Calu3 (cell line): ENCODE measurements at places on chromosomes 2 and 18.

- no peak for DNase-seq
Observed at GRCh38 chr2:188466761-188467160, 175.1 kb downstream of the GULP1 start.

- DNase-seq = no peak
Observed at GRCh38 chr2:128245813-128246212, 72.9 kb downstream of the HS6ST1 start.

DNA sequence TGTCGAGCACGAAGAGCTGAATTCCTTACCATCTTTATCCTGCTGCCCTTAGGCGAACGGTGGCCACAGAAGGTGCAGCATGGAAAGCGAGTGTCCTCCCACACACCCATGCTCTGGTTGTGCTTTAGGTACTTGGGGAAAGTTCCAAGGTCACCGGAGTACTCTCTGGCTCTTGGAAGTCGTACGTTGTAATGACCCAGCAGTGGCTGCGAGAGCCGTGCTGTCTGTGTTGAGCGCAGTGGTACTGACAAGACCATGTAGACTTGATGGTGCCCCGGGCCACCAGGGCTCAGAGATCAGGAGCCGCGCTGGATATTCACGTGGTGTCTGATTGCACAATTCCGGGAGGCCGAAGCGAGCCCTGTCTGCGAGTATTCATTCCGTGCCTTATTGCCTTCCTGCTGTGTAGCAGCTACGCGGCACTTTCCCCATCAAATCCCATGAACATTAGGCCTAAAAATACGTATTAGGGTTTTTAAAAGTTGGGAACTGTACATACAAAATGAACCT, 222.0 kb downstream of the ZNF516 start:
- DNase-seq = no peak

DNA sequence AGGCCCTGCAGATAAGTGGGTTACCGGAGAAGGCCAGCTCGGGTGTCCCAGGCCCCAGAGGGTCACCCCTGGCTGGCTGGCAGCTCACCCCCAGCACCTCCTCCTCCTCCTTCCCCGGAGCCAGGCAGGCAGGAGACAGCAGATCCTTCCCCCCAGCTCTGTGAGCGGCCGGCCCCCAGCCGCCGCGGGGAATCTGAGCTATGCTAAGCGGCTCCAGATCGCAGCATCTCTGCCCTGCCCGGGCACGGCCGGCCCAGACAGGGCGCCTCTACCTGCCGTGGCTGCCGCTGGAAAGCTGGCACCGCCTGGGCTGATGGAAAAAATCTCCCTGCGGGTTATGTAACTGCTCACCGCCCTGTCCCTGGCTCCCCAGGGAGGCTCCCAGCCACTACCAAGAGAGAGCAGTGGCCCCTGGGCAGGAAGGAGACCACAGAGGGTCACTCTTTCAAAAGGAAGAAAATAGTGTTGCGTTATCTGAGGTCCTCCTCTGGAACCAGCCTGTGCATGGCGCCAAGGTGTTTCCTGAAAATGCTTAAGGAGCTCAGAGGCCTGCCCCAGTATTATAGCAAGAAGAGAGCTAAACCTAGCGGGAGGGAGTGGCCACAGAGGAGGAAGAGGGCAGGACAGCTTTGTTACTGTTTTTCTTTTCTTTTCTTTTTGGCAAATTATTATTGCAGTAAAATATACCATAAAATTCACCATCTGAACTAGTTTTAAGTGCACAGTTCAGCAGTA, 179.0 kb downstream of the SMAD7 start:
- no peak for DNase-seq

DNA sequence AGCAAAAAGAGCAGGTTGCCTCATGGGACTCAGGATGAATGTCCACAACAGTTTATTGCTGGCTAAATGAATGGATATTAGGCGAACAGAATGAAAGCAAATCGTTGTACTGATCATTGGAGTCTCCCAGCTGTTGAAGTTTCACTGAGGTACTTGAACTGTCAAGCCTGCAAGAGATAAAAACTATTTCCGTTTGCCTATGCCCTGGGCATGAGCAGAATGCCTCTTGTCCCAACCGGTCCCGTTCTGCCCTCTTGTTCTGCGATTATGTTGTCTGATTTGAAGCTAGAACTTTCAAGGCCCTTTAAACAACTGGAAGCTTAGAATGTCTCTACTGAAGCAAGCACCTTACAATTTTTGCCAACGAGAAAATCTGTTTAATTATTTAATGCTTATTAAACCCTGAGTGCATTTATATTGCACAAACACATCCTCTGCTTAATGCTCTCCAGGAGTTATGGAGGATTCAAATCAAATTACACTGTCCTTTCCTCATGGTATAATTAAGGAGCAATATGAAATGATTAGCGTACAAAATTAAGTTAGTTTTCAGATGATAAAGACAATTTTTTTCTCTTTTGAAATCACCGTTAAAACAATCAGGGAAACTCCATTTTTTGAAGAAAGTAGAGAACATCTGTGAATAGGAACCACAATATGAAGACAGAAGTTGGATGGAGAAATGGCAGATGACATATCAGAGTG, 17.7 kb downstream of the QPCT start:
- no peak for DNase-seq

GRCh38 chr2:128320192-128320905, 1.7 kb upstream of the HS6ST1 start:
- DNase-seq = no peak

DNA sequence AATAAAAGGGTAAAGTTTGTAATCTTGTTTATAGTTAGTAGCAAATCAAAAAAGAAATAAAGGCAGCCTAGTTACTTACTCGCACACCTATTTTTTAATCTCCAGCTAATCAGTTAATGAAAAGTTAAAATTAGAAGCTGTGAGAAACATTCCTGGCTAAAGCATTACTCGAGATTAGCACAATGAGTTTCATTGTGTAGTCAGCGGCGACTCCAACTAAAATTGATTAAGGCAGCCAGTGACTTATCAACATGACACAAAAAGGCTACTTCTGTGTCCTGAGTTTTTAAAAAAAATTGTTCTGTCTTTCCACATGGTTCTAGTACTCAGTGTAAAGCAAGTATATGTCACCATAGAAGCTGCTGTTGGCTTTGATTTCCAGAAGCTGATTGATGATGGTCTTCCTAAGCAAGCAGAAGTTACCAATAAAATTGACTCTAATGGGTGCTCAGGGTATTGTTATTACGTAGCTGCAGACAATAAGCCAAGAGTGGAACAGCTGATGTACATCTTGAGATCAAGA, 159.2 kb downstream of the CPS1 start:
- no peak for DNase-seq

GRCh38 chr2:119197126-119197405, 26.6 kb upstream of the STEAP3 start:
- DNase-seq = no peak

DNA sequence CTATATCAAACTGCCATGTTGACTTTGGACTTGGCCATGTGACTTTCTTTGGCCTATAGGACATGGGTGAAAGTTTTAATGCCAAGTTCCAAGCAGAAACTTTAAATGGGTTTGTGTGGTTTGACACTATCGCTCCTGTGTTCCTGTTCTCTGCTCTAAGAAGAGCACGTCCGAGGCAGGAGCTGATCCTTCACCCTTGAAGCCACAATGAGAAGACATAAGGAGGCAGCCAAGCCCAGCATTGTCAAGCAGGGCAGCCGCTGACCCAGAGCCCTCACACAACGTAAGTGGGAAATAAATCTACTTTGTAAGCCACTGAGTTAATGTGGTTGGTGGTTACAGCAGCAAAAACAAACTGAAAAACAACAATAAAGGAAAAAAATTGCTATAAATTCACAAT, 422.4 kb downstream of the PID1 start:
- no peak for DNase-seq

DNA sequence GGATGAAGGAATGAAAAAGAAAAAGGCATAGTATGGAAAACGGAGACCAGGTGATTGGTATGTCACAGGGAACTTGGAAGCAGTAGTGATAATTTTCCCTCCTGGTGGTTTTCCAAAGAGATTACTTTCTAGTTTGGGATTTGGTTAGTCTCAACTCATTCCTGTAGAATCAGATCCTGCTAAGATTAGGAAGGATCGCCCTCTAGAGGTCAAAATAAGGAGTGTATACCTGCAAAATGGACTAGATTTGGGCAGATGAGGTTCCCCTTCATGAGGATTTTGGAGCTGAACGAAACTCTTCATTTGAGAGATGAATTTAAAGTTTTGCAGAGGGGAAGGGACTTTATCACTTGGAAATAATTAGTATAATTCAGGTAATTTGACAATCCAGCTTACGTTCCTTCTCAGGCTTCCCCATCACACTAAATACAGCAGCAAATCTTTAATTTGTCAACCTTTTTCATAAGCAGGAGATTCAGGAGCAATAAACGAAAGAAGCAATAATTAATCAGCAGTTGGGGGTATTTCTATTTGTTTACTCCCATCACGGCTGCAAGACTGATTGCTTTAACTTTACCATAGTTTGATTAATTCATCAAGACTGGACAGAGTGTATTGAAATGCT, 65.2 kb downstream of the CCDC195 start:
- peak; percentile 37 for DNase-seq

GRCh38 chr2:32942793-32943485, 3.8 kb upstream of the LTBP1 start:
- no peak for DNase-seq

- no peak for DNase-seq
Observed at GRCh38 chr2:113137827-113138226, 10.4 kb downstream of the IL1RN start.

DNA sequence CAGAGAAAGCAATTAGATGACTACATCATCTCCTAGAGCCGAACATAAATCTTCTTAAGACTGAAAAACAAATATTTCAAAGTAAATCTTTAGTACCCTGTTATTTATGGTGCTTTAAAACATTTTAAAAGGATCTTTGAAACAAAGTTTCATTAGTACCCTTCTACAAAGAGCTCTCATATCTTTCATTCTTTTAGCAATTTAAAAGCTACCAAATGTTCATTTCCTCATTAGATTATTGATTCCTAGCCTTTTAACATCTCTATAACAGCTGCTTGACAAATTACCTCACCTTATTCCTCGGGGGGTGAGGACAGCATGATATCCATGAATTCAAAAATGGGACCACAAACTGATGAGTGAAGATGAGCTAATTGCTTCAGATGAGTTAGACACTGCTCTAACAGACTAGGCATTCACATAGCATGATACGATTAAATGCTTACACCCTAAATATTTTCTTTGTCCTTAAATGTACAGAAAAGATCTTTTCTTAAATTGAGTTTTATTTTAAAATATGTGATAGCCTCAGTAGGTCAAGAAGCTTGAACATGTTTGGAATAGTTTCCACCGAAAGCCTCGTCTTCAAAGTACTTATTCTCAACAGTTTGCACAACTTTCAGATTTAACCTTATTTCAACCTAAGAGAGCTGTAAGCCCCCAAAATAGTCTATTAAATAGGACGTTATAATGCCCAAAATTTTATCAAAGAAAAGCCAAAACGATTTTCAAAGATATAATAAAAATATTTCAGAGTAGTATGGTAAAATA, 2.1 kb downstream of the ATAD2B start:
- no peak for DNase-seq

DNA sequence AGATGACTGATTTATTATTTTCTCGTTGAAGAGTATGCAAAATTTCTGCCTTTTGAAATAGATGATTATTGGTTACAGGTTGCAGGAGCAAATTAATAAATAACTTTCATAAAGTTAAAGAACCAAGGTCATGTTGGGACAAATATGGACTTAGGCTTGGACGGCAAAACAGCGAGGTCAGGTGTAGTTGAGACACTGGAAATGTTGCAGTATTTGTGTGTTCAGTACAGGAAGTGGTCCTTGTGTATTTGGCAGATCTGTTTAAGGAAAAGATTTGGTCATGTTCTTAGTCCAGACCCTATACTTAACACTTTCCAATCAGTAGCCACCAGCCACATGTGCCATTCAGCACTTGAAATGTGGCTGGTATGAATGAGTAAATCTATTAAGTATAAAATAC, 486.5 kb downstream of the TDRD15 start:
- DNase-seq = no peak
